ENCODE measurements at places on chromosomes 3 and 15.

DNA sequence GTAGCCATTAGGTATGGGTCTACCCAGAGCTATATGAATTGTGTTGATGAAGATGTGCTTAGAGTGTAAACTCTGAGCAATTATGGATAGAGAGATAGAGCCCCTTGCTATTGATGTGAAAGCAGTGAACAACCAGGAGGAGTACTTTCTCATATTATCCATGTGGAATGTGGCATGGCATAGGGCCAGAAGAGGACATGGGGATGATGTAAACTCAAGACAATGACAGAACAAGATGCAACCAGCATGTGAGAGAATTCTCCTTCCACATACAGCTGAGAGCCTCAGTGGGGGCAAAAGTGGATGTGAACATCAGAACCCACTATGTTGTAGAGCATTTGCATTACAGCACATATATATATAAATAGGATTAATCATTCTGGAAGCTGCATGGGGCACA is 36.4 kb upstream of the BNC1 start:
- DNase-seq = no peak

GRCh38 chr3:59438492-59438891 is 388.7 kb upstream of the CFAP20DC start:
- DNase-seq = no peak

DNA sequence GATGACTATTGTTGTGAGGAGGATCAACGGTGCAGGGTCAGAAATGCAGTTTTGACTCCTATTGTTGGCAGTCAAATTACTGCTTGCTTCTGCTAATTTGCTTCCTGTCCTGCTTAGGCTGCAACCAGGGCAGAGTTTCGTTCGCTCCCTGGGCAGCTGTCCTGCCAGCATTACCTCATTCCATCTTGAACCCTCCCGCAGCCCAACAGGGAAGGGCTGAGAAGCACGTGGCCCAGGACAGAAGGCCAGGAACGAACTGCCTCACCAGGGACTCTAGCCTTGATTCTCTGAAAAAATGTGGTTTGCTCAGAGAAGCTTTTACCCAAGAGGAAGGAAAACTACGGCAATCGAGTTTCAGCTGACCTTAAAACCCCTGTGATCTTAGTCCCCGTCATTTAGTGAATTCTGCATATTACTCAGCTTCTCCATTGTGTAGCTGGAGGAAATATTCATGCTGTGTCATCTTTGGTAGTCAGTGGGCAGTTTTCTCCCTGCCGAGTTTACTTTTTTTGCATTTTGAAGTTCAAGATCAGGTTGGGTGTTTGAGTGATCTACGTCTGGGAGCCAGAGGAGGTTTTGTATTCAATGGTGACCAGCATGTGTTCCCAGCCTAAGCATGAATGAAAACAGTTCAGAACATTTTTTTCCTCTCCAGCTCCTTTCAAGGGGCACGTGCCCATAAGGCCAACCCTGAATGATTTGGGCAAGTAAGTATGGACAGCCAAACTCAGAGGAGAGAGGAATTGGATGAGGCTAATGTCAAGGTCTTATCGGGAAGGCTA is 23.0 kb downstream of the TLNRD1 start:
- DNase-seq = no peak

DNA sequence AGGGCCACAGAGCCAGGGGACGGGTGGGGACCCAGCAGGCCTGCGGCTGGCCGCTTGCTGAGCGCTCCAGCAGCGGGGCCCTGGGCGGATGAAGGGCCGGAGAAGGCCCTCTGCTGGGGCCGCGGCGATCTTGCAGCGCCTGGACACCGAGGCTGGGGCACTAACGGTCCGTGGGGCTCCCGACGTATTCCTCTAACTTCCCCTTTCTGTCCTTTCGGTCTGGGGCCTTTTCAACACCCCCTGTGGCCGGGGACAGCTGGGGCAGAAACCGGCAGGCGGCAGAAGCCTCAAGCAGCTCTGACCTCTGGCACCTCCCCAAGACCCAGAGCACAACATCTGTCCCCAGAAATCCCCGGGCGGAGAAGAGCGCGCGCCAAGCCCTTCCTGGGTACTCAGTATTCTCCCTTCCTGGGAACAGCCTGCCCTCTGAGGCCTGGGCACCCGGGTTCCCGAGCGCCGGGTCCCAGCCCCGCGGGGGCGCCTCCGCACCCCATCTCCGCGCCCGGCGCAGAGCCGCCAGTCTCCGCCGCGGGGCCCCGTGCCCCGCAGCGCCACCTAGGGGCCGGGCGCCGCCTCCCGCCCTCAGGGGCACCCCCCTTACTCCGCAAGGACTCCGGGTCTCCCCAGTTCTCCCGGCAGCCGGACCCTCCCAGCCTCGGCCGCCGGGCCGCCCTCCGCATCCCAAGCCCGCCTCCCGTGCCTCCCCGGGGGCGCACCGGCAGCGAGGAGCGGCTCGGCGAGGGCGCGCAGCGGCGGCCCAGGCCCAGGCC is 582 bp upstream of the SLCO3A1 start:
- peak; percentile 62 for DNase-seq

DNA sequence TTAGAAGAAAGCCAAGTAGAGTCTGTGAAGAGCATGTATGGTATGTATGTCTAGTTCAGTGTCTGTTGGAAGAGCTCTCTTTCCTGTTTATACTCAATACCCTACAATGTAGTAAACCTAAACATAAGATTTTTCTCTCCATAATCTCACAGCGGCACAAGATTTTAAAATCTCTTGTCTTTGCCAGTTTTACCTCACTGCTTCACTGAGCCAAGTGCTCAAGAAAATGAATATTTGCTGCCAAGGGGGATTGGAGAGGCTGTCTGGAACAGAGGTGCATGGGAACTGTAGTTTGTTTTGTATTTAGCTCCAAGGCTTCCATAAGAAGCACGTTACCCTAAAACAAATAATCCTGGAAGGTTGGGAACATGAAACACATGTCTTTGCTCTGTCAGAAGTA is 49.5 kb upstream of the FHIT start:
- no peak for DNase-seq

GRCh38 chr3:30622790-30623189 is 16.4 kb downstream of the TGFBR2 start:
- DNase-seq = no peak

GRCh38 chr3:65439641-65440284 is 599.0 kb downstream of the MAGI1 start:
- no peak for DNase-seq

DNA sequence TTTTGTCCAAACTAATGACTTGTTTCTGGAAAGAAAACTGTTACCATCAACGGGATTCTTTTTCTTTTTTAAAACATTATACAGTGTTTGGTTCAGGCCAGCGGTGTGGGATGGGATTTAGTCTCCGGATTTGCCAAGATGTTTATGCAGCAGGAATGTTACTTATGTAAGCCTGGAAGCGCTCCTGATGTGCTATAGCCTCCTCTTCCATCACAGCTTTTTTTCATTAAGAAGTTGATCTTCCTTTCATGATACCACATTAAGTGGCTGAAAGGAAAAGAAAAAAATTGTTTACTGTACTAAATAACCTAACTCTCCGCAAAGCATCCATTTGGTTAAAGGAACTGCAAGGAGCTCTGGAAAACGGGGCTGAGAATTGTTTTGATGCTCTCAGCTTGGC is 120.5 kb upstream of the ALDH1A3 start:
- DNase-seq = no peak

DNA sequence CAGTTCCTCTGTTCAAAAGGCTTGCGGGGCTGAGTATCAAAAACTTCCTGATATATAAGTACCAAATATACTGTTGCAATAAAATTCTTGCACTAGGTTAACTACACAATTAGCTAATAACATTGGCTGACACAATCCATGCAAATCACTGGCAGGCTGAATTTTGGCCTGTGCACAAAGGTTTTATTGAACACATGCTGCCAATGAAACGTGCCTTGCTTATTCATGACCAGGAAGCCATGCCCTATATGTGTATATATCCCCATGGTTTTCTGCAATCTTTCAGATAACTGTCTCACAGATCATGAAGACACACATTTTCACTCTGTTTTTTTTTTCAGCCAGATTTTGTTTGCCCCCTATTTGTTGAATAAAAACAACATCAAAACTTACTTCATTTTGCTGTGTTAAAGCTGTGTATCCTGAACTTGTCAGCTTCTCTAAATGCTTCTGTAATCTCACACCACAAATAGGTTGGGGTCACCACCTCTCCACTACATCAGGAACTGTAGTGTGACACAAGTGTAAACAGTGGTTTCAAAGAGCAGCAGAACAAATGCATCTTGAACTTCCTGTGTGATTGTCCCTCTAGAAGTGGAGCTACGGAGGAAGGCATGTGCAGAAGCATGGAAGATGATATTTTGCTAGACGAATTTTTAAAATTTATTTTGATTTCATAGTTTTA is 920.7 kb upstream of the NR2F2 start:
- no peak for DNase-seq

DNA sequence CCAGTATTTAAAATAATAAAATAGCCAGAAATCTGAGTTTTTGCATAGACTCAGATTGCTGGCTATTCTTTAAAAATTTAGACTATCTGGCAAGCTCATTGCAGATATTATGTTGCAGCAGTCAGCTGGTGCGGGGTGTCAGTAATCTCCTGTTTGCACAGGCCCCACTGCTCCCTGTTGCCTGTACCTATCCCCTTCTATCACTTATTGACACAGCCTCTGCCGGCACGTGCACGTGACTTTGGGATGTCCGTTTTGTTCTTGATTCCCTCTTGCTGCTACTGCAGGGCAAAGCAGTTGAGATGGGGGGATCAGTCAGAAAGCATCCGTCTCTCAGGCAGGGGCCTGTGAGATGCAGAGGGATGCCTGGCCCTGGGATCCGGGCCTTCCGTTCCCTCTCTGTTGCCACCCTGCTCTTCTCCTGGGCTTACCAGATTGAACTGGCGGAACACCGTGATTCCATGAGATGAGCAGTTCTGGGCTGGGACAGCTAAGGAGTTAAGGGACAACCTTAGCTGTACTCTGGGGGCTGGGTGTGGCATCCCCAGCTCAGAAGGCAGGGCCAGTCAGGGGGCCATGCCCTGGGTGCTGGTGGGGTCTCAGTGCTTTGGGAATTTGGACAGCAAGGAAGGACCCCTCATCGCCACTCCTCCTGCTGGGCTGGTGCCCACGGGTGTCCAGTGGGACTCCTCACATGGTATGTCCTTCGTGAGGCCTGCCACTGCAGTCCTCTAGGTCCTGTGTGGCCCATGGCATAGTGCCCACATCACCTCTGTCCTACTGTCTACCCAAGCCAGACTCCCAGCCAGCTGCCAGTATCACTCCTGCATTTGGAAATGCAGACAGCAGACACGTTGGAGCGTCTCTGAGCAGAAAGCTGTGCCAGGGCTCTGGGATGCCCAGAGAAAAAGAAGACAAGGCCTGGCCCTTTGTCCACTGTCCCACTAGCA is 11.8 kb downstream of the MRAS start:
- no peak for DNase-seq

DNA sequence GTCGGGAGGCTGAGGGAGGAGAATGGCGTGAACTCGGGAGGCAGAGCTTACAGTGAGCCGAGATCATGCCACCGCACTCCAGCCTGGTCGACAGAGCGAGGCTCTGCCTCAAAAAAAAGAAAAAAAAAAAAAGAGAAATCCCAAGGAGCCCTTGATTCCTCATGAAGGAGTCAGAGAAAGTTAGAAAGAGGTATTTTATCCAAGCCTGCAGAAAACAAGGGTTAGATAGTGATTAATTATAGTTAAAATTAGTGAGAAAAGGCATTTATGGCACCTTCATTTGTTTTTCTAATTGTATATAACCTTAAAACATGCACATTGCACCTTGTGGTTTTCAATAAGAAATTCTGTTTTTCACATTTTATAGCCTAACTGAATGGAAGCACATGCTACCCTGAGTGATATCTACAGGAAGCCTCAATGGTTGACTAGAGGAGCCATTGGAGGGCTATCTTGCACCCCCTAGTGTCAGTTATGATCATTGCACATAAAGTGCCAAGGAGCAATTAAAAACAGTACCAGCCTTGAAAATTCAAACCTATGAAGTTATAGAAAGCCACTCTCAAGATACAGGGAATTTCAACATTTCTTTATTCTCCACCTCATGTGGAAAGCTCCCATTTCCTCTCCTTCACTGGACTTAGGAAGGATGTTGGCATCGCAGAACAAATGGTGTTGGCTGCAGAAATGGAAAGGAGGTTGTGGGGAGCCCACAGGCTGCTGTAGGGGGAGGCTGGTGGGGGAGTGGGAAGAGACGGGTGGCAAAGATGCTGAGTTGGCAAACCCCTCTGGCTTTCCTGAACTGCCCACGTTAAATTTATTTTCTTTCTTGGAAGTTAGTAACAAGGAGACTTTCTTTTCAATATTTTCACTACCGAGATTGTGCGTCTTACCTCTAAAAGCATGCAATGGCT is 48.5 kb downstream of the ITGA11 start:
- DNase-seq = no peak
